ENCODE measurements at places on chromosomes 4 and X.

DNA sequence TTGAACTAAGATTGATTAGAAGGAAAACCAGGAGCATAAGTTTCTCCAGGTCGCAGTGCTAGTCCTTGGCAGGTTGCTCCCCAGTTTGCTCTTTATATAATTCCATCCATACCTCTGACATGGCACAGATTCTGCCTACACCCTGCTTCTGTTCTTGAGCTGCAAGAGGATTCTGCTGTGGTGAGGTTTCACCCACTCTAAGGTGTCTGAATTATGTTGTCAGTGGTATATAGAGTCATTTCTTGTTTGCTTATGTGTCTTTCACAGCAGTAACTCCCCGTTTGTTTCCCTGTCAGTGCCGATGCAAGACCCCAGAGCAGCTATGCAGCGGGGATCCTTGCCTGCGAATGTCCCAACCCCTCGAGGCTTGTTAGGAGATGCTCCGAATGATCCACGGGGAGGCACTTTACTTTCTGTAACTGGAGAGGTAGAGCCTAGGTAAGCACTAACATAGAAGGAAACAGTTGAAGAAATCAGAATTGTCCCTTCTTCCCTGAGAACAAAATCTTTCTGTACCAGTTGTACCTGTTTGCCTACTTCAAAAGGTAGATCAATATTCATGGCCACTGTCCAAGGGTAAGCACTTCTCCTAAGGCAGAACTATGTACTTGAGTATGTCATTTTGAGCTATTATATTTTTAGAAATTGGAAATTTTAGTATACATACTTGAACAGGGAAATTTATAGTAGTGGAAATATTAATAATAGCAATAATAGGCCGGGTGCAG lies 11.2 kb downstream of the CSTF2 start:
- DNase-seq: no peak

DNA sequence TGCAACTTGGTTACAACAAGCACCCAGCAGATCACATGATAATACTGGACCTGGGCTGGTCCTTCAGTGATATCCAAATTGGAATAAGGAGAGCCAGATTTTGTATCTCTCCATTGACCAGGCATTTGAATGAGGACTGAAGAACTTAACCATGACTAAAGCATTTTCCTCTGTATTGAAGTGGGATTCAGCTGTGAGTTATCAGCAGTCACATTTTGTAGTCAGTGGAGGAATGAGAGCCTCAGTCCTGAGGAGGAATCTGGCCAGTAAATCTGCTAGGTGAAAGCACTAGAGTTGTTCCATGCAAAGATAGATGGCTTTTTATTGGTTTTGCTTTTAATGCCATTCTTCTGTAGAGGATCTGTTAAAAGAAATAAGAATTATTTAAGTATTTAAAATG lies 1506.0 kb downstream of the PCDH7 start:
- no peak for DNase-seq

DNA sequence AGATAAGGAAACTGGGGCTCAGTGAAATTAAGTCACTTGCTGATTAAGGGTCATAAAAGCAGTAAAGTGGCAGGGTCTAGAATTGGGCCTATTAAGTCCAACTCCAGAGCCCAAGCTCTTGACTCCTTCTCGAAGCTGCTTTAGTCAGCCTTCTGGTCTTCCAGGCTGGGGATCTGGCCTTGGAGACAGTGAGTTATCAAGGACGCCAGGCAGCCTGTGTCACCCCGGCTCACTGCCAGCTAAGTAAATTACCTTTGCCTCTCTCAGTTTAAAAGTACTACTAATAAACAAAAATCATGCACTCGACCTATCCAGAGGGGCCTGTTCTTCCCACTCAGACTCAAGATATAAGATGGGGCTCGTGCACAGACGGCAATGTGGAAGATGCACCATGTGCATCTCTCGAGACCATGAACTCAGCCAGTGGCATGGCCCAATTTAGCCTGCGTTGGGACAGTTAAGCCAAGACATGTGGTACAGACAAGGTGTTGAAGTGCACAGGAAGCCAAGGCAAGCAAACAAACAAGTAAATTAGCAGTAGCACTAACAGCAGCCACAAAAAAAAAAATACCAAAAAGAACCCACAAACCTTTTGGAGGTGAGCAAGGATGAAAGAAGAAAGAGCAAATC lies 62.0 kb upstream of the MAP3K15 start:
- no peak for DNase-seq

GRCh38 chr4:94523617-94524016 lies 71.9 kb downstream of the PDLIM5 start:
- no peak for DNase-seq

GRCh38 chr4:114527170-114527569 lies 71.4 kb upstream of the UGT8 start:
- no peak for DNase-seq

GRCh38 chr4:7595934-7596461 lies 161.3 kb upstream of the PSAPL1 start:
- DNase-seq: no peak

GRCh38 chr4:71009890-71010588 lies 16.6 kb downstream of the DCK start:
- DNase-seq: no peak

- no peak for DNase-seq
Observed at GRCh38 chr4:28639747-28640146, 1779.1 kb downstream of the STIM2 start.

DNA sequence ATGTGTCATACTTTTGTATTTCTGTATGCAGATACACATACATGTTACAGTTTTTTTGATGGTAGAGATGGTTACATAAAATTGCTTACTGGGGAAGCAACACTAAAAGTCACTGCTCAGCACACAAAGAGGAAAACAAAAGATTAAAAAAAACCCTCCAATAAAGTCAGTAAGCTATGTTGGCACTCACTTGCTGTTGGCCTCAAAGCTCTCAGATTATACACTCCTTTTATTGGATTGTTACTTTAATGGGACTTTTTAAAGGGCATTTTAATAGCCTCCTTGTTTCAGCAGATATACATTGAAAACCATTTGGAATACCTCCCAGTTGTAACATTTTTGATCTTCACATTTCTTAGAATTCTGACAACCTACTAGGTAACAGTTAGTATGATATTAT lies 222.0 kb upstream of the HHIP start:
- DNase-seq: no peak

DNA sequence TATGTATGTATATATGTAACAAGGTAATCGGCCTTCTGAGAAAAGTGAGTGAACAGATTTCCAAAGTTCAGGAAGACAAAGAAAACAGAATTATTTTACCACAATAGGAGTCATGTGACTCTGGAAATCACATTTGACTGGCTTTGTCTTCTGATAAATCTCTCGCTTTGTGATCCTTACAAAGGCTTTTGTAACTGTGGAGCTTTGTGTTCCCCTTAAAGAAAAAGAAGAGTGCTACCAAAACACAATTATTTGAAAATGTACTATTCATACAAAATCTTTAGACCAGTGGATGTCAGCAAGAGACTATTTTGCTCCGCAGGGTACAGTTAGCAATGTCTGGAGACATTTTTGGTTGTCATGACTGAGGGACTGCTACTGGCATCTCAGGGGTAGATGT lies 238.8 kb downstream of the LDB2 start:
- no peak for DNase-seq
